ENCODE measurements at places on chromosomes 3 and 15.

GRCh38 chr3:18111796-18112232 is 313.3 kb downstream of the SATB1 start:
- DNase-seq: peak; percentile 44

GRCh38 chr15:67179411-67179995 is 75.0 kb downstream of the AAGAB start:
- no peak for DNase-seq

GRCh38 chr15:99984491-99985243 is 251.4 kb upstream of the LYSMD4 start:
- DNase-seq: no peak

DNA sequence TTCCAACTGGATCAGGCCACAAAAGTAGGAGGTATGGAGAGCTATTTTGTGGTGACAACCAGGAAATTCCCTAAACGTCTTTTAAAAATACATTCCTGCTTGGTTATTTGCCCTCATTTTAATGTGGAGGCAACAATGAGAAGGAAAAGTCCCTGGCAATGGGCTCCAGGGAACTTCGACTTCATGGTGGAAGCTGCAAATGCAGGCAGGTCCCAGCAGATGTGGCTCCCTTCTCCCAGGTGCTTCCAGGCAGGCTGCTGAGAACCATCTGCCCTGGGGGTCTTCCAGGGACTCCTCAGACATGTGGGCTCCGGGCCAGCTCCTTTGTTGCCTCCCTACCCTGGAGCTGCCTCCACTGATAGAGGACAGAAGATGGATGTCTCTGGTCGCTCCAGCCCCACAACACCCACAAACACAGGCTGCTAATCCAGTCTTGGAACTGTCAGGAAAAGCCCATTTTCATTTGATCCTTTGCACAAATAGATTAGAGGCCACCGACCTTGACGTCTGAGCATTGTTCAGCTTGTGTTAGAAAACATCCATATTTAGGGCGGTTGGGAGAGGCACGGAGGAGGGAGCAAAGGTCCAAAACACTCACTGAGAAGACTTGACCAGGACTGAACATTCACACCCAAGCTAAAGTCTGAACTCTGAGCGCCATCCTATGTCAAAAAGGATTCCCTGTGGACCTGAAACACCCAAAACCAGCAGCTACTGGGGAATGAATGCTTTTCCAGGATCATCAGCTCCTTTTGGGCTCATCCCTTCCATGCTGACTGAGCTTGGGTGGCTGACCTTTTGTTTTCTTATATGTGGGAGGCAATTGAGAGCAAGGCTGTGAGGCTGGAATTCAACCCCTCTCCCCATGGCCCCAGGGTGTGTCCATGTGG is 30.2 kb upstream of the SLCO2A1 start:
- DNase-seq: peak; percentile 22

- no peak for DNase-seq
These were observed 463.1 kb upstream of the GOLIM4 start for GRCh38 chr3:168558728-168559411.

DNA sequence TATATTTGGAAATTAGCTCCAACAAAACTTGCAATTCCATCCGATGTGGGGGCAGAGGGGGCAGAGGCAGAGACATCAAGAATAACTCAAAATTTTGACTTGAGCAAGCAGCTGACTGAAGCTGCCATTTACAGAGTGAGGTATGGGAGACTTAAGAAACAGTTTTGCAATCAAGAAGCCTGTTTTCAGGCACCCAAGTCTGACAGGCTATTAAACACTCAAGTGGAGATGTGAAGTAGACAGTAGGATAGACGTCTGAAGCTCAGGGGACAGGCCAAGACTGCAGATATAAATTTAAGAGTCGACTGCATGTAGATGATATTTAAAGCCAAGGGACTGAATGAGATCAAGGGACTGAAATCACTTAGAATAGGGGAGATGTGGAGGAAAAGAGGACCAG is 9.9 kb upstream of the SH3BP5 start:
- DNase-seq: no peak

GRCh38 chr15:80645494-80646065 is 49.5 kb upstream of the ABHD17C start:
- DNase-seq: peak; percentile 17

DNA sequence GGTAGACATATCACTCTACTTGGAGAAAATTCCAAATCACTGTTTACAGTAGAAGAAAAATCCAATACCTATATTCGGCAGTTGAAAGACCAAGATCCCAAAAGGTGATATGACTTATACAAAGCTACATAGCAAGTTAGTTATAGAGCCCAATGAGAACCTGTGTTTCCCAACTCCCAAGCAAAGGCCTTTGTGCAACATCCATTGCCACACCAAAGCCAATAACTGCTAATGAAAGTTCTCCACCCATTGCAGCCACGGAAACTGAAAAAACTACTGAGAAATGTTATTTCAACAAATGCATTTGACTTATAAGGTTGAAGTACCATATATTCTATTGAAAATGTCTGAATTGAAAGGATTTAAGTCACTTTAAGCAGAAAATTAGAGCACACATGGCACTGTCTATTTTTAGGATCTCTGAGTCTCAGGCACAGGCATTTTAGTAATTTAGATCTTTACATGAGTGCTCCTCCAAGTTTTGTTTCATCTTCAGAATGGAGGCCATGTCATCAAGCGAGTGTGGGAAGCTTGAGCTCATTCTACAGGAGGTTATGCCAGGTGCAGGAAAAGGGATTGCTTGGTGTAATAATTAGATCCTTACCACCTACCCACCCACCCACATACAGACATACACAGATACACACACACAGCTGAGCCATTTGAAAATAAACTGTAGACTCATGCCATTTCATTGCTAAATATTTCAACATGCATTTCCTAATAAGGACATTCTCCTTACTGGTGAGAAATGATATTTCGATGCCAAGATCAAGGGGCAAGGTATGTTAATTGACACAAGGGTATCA is 19.7 kb upstream of the ANO10 start:
- DNase-seq: no peak

DNA sequence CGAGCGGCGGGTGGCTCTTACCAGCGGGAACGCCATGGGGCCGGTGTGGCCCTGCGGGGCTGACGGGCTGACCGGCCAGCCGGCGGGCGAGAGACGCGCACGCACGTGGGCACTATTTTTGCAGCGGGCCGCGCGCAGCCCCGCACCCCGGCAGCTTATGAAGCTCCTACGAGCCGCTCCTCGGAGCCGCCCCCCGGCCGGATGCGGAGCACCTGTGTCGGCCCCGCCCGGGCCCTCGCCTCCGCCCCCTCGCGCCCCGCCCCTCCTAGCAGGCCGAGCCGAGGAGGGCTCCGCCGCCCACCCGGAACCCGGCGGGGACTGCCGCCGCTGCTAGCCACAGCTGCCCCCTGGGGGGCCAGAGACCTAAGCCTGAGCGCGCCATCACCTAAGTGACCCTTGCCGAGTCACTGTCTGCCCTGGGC is 683 bp upstream of the CPEB1 start:
- DNase-seq: no peak

DNA sequence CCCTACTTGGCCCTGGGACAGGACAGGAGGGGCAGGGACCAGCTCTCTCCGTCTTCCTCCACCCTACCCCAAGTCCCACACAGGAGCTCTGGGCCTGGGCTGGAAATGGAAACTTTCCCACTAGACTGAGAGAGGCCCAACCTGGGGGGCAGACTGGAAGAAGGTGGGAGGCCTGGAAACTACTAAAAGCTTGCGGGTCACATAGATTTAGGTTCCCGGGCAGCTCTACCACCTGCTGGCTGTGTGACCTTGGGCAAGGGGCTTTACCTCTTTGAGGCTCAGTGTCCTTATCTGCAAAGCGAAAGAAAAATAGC is 49.9 kb upstream of the CCDC174 start:
- no peak for DNase-seq

DNA sequence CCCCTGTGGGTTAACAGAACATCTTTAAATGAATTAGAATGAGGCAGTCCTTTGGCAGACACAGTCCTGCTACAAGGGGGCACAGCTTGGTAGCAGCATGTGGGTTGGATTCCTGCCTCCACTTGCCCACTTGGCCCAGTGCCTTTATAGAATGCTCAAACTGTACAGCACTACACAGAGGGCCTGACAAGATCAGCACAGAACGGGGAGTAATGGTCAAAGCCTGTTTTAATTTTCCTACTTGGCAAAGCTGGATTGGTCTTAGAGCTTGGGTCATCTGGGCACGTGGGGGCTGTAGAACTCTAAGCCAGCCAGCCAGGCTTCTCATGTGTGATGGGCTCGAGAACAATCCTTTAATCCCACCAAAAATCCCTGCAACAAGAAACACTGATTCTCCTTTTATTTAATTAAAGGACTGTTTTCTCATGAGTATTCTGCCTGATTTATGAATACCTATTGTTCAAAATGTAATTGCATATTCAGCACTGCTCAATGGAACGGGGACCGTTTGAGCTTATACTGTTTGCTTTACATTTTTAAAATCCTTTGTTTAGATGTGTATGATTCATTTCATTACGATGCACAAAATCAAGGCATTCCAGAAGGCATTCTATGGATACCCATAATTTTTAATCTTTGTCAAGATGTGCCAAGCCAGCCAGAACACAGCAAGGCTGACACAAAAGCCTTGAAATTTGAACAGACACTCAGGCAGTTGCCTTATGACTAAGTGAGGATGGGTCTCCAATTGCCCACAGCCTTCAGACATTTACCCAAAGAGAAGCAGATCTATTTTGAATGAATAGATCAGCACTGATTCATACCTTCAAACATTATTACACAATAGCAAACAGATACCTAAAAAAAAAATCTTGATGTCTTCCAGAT is 249.3 kb upstream of the TGFBR2 start:
- DNase-seq: no peak

DNA sequence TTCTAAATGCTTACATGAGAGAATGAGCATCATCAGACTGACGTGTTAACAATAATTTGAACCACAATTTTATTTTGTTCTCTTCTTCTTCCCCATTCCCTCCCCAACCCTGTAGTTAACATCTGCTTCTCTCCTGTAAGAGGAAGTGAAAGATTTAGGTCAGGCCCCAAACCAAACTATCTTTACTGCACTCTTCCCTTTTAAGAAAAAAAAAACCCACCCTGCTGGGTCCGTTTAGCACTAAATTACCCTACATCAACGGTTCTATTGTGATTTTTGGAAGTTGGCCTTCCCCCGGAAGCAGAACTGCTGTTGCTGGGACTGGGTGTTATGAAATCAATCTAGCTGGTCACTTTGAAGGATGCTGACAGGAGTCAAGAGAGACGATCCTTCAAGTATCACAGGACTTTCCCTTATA is 49.4 kb downstream of the NFKBIZ start:
- DNase-seq: no peak

- DNase-seq: peak; percentile 30
These were observed 132.7 kb downstream of the CD47 start for GRCh38 chr3:107958146-107958545.

DNA sequence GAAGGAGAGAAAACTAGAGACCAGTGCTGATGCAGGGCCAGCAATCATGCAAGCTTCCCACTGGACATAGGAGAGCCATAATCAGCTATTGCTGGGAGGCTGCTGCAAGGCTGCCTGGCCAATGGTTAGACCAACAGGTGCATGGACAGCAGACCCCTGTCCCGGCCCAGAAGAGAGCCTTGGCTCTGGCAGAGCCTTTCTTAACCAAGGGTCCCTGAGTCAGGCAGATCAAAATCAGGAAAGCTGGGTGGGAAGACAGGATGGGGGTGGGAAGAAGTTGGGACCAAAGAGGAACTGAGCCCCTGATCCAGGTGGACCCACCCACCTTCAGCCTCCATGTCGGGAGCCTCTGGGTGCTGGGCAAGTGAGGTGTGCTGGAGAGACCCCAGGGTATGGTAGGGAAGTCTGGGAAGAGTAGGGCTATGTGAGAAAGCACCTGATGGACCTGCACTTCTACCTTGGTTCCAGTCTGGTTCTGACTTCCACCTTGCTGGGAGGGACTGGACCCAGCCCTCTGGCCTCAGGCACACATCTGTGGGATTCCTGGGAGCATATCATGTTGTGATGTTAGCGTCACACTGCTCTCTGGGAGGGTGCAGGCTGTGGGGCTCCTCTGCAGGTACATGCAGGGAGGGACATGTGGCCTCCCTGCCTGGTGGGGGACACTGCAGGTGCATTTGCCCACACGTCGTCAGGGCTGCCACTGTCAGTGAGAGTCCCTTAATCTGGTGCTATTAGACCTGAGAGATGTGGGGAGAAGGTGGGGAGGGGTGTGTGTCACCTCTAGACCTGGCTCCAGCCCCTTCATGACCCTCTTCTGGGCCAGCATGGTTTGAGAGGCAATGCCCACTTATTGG is 24.7 kb downstream of the KY start:
- DNase-seq: no peak

DNA sequence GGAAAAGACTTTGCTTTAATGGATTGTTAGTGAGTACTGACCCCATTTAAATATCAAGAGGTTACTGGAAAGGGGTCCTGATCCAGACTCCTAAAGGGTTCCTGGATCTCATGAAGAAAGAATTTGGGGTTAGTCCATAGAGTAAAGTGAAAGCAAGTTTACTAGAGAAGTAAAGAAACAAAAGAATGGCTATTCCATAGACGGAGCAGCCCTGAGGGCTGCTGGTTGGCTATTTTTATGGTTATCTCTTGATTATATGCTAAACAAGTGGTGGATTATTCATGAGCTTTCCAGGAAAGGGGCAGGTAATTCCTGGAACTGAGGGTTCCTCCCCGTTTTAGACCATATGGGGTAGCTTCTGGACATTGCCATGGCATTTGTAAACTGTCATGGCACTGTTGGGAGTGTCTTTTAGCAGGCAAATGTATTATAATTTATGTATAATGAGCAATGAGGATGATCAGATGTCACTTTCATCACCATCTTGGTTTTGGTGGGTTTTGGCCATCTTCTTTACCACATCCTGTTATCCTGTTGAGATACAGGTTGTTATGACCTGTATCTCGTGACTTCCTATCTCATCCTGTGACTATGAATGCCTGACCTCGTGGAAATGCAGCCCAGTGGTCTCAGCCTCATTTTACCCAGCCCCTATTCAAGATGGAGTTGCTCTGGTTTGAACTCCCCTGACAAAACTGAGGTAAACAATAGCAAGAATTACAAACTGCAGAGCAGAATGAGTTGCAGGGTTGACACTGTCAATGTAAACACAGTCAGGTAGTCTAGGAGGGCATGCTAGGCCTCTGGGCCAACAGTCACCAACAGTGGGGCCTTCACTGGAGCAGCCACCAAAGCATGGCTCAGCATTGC is 10.3 kb upstream of the GPR160 start:
- no peak for DNase-seq

DNA sequence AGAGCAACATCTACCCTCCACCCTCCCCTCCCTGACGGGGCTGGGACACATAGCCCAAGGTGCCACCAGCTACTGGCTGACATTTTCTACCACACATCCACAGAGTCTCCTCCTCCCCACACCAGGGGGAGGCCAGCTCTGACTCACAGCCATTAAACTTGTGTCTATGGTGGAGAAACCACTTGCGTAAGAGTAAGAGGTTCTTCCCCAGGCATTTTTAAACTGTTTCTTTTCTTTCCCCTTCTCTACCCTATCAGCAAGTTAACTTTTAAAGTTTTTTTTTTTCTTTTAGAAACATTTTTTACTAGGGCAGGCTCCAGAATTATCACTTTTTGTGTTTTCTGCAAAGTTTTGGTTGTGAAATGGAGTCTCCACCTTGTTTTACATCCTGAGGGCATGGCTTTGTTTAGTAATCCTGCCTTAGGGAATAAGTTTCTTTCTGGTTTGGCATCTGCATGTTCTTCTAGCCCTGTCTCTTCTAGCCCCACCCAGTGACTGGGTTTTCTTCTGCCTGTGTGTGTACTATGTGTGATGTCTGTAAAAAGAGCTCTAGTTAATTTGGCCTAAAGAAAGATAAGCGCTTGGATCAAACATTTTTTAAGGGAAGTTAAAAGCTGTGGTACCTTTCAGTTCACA is 148.8 kb upstream of the GADL1 start:
- DNase-seq: peak; percentile 17

GRCh38 chr15:45921376-45921775 is 286.5 kb downstream of the SQOR start:
- DNase-seq: peak; percentile 60
